ENCODE measurements at places on chromosomes 13 and 19.

- DNase-seq, result no peak
Measured at GRCh38 chr19:34432797-34433196, 4.6 kb downstream of the UBA2 start.

DNA sequence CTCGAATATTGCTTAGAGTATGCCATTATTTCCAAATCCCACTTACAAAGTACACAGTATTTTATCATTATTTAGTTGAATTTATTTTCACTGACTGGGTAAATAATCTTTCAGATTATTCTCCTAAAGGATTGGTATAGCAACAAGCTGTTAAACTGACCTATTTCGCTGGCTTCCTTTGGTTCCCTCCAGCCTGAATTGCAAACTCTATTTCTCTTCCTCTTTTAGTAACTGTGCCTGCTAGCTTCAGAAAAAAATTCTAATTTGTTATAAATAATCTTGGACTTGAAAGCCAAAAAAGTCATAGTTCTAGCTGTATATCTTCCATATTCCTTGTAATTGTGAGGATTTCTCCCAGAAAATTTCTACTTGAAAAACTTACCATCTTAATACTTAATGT is 15.0 kb upstream of the CCNA1 start:
- no peak for DNase-seq

DNA sequence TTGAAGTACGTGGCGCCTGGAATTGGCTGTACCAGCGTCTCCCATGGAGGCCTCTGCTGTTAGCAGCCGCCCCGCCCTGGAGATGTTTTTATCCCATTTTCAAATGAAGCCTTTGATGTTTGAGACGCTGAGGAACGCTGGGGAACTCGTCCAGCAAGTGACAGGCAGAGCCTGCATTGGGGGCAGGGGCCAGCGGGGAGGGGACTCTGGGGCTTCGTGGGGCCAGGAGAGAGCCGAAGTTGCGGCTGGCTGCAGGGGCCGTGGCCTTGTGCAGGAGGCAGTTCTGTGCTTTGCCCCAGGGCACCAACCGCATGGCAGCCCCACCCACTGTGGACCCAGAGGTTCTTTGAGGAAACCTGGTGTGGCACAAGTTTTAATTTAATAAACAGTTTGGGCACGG is 13.5 kb downstream of the SPPL2B start:
- no peak for DNase-seq

DNA sequence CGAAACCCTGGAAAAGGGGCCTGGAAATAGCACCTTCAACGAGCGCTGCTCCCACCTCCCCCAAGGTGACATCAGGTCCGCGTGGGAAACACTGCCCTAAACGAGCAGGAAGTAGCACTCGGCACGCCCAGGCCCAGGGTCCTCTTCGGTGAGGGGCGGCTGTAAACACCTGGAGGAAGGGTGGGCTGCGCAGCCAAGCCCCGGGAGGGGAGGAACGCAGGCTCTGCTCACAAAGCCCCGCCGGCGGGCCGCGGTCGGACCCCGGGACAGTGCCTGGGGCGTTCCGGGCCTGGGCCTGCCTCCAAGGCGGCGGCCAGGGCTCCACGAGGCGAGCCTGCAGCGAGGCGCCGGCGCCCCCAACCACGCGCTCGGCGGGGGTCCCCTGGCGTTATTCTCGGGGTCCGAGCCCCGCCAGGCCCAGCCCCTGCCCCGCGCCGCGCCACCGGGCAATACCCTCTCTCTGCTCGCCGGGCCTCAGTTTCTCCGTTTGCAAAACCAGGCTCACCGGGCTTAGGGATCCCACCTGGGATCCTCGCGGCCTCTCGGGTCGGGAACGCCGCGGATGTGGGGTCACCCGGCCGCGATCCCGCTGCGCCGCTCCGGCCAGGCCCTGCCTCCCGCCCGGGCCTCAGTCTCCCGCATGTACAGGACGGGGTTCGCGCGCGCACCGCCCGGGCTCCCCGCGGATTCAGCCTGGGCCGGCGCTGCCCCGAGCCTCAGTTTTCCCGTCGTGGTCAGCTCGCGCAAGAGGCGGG is 630 bp downstream of the RNF126 start:
- peak; percentile 32 for DNase-seq

GRCh38 chr13:102327119-102327617 is 74.7 kb downstream of the FGF14 start:
- DNase-seq, result no peak

All from HTR-8/SVneo (cell line).